ENCODE measurements at places on chromosomes 4 and X.

DNA sequence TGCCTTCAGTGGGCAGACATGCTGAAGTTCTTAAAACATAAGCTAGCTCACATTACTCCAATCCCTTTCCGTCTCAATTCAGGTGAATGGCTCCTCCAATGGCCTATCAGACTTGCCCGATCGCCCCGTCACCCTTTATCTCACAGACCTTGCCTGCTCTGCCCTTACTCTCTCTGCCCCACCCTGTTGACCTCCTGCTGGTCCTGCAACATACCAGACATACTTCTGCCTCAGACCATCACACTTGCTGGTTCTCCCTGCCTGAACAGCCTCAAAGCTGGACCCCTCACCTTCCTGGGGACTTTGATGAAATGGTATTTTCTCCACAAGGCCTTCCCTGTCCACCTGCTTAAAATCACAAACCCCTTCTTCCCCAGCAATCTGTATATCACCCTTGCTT, 340.1 kb upstream of the NR3C2 start:
- DNase-seq: no peak

- no peak for DNase-seq
Observed at GRCh38 chrX:63561425-63561824, 210.3 kb upstream of the SPIN4 start.

GRCh38 chrX:132652871-132653270, 164.0 kb upstream of the MBNL3 start:
- no peak for DNase-seq

GRCh38 chr4:182679533-182679932, 237.7 kb downstream of the DCTD start:
- DNase-seq: no peak

- no peak for DNase-seq
Observed at GRCh38 chrX:153766098-153766817, 2.2 kb downstream of the PLXNB3 start.

- DNase-seq: no peak
Observed at GRCh38 chr4:175280153-175280552, 362.0 kb downstream of the ADAM29 start.

- no peak for DNase-seq
Observed at GRCh38 chr4:52421811-52422213, 237.3 kb downstream of the USP46 start.

DNA sequence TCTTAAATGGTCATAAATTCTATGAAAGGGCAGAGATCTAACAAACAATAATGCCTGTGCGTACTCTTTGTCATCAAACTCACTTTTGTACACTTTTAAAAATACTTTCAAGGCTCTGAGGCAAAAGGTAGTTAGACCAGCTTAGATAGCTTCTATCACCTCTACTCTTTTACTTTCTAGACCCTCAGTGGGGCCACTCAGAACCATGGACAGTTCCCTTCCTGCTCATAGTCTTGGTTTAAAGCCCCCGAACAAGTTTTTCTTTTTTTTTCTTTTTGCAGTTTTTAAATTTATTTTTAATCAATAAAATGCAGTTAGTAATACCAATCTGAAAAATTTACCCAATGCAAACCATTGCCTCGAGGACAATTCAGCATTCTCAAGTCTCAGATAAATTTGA, 460.5 kb upstream of the CNKSR2 start:
- no peak for DNase-seq

GRCh38 chrX:72102126-72102525, 29.6 kb downstream of the RTL5 start:
- no peak for DNase-seq
